ENCODE measurements at places on chromosomes 1 and 21. TPM values are rescaled to one million over a fixed set of nuclear protein-coding genes. Genes with fewer than 3 reads are reported as not detected.

- DNase-seq: peak; percentile 53
Observed at GRCh38 chr1:111448482-111448917, 556 bp downstream of the WDR77 start.

- DNase-seq: no peak
Observed at GRCh38 chr1:173148971-173149370, 58.2 kb downstream of the TNFSF4 start.

GBP7 gene
- total RNA-seq: not detected

DNA sequence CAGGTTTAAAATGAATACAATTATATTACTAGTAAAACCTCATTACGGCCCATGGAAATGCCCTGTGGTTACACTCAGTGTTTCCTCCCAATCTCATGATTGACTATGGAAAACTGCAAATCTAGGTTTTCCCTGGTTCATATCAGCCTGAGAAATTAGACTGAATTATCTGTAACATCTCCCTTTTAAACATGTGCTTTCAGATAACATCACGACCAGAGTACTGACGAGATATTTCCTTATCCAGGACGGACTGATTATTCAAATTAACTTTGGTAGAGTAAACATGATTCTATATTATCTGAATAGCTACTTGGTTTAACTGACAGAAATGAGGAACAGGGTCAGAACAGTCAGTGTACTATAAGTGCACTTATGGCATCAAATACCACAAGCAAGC lies 82.3 kb downstream of the RGS7 start:
- DNase-seq: no peak

DNA sequence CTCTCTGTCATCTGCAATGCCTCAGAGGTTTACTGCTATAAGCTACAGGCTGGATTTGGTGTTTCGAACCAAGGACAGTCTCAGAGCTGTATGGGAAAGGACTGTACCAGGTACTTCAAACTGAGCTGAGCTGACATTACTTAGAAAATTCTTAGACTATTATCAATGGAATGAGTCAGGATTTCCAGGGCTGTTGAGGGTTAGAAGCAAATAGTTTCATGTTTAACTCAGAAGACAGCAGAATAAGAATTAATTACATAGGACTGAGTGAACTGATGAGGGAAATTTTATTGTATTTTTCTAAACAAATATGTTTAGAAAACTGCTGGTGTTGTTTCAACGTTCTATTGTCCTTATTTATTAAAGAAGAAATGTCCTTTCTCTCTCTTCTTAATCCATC lies 74.3 kb upstream of the CAPZB start:
- peak; percentile 61 for DNase-seq

- no peak for DNase-seq
Observed at GRCh38 chr1:238302646-238303045, 411.9 kb upstream of the ZP4 start.

FLG2 gene
- under 0.01 TPM for total RNA-seq

- peak; percentile 99 for DNase-seq
Observed at GRCh38 chr1:209808059-209808581, 2.2 kb upstream of the IRF6 start.

PINK1 gene
- total RNA-seq: 61.1 TPM

OR2T33 gene
- total RNA-seq: not detected

USH2A gene
- not detected for total RNA-seq

DNA sequence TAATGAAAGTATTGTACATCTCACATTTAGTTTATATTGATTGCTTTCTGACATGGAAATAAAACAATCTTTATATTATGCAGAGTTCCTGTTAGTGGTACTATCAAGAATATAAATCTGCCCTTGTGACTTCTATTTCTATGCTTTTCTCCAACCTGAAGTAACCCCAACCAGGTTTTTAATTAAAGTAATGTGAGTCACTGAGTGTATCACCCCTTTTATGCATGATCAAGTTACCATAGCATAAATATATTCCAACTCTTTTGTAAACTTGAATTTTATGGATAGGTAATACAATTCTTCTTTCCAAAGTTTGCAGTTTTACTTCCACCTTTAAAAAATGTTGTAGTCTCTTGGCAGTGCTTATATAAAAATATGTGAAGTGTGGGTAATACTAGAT lies 532.3 kb downstream of the USP25 start:
- DNase-seq: peak; percentile 10

- DNase-seq: no peak
Observed at GRCh38 chr1:47616036-47616435, 178.2 kb downstream of the FOXD2 start.

ASTN1 gene
- under 0.01 TPM for total RNA-seq

DNA sequence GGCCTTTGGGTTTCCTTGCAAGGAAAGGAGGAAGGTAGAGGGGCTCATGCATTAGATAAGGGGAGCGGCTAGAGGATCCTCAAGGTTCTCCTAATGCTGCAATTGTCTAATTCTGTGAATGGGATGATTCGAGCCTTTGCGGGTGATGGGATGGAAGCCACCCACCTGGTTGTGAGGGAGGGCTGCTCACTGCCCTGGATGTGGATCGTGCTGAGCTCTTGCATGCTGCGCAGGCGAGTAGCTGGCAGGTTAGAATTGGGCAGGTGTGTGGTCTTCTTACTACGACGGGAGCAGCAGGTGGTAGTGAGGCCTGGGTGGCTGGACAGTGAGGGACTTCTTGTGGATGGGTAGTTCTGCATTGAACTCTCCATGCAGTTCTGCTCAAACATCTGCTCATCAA lies 21.2 kb downstream of the DDX20 start:
- no peak for DNase-seq

SERINC2 gene
- 23.2 TPM for total RNA-seq

DNA sequence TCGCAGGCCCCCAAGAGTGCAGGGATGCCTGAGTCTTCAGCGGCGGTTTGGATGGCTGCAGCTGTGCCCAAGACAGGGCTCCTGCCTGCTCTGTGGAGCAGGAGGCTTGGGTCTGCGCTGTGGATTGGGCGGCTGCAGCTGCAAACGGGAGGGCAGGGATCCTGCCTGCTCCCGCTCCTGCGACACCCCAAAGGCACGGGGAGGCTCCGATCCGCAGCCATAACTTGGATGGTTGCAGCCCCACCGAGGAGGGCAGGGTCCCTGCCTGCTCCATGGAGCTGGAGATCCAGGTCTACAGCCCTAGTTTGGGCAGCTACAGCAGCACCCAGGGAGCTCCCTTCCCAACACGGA lies 898.8 kb upstream of the NEGR1 start:
- DNase-seq: no peak

GRCh38 chr1:231779081-231779480 lies 152.5 kb downstream of the DISC1 start:
- no peak for DNase-seq

DNA sequence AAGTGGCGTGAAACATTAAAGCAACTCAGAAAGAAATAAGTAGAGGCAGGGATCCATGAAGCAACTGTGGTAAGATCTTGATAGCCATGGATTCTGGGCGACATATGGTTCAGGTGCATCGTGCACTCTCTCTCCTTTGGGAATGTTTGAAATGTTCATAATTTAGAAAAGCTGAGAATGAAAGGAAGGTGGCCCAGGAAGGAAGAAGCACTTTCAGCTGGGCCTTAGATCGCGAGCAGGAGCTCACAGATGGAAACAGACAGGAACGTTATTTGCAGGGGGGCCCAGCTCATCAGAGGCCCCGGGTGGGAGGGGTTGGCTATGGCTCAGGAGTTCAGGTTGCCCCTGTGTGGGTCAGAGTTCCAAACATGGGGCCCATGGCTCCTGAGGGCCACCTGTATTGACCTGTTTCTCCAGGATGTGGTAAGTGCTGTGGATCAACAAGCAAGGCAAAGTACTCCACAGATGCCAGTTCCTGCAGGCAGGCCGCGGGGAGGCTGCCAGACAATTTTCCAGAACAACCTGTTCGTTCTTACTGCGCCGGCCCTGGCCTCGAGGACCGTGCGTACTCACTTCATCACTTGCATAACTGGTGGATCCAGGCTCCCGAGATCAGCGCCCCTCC lies 253.2 kb downstream of the TOMM20 start:
- peak; percentile 55 for DNase-seq

DIO1 gene
- not detected for total RNA-seq

ADGRL2 gene
- 35.3 TPM for total RNA-seq

- DNase-seq: no peak
Observed at GRCh38 chr1:229874136-229874535, 192.9 kb upstream of the GALNT2 start.

DNA sequence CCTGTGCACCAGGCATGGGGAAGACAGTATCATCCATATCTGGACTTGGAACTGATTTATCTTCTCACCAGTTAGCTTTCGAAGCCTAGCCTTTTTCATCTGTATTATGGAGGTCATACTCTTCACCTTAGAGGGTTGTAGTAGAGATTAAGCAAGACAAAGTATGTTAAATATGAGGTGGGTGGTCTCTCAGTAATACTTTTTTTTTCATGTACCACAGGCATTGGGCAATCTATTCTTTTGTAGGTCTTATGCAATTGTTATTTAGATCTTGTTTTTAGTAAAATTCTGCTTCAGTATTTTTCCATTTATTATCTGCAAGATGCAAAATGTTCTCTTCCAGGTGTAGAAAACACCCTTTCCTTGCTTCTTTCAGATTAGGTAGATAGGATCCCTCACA lies 35.2 kb upstream of the OR2B11 start:
- no peak for DNase-seq

TRAF3IP3 gene
- total RNA-seq: not detected

DNA sequence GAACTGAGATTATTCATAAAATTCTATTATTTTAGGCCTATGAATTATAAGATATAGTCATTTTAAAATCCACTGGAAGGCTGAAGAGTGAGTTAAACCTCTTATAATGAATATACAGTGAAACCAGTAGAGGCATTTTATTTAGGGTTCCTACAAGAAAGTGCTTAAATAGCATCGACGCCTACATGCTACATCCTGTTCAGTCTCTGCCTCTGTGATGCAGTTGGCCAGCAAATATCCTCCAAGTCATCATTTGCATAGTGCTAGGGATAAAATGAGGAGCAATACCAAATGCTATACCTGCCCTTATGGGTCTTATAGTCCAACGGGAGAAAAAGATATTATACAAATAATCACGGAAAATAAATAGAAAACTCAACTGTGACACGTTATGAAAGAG lies 59.6 kb downstream of the EDEM3 start:
- DNase-seq: no peak

CFHR4 gene
- not detected for total RNA-seq

- DNase-seq: no peak
Observed at GRCh38 chr1:78682496-78682895, 32.9 kb downstream of the IFI44 start.

DNA sequence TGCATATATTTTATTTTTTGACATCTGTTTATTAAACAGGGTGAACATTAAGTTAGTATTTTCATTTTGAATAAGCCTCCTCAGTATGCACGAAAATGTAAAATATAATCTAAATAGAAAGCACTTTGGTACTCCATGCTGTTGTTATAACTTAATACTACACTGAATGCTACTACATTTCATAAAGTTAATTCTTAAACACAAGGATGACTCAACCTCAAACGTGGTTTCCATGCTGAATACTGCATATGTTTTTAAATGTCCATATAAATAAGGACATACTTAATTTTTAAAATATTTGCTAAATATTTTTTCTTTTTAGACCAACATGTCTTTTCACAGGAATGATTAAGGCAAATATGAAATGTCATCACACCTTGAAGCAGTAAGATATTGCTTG lies 83.9 kb downstream of the USP24 start:
- no peak for DNase-seq

MUTYH gene
- total RNA-seq: 20.2 TPM

RNPC3 gene
- 4.6 TPM for total RNA-seq

GRCh38 chr1:46813858-46814396 lies 15.1 kb downstream of the CYP4B1 start:
- DNase-seq: no peak

S100A3 gene
- 2.3 TPM for total RNA-seq

GRCh38 chr1:242811092-242811840 lies 286.8 kb upstream of the PLD5 start:
- peak; percentile 61 for DNase-seq

DNA sequence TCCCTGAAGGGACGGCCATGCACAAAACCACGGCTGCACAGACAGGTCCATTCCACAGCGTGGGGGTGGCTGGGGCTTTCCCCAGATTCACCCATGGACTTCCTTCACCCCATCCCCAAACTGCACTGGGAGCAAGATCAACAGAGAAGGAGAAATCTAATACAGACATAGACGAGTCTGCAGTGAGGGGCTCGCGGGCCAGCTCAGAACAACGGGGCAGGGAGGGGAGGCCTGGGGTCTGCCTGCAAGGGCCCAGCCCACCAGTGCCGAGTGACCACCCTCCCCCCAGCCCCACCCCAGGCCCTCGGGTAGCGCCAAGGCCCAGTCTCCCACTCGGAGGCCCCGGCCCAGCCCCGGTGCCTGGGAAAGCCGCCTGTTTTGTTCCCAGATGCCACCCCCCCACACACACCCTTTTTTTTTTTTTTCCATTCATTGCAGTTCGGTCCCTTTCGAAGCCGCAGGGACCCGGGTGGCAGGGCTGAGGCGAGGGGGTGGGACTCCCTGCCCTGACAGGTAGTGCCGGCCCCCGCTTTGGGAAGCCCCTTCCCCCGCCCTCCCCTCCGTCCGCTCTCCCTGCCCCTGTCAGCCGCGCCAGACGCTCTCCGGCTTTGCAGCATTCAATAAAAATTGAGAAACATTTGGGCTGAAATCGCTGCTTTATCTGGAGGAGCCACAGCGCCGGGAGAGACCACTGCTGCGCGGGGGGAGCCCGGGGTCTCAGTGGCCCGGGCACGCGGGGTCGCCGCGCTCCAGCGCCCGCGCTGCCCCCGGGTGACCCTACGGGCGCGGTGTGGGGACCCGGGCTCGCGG lies 543 bp upstream of the EPHB2 start:
- DNase-seq: peak; percentile 7

- DNase-seq: no peak
Observed at GRCh38 chr1:12180315-12180714, 13.5 kb downstream of the TNFRSF1B start.

DNA sequence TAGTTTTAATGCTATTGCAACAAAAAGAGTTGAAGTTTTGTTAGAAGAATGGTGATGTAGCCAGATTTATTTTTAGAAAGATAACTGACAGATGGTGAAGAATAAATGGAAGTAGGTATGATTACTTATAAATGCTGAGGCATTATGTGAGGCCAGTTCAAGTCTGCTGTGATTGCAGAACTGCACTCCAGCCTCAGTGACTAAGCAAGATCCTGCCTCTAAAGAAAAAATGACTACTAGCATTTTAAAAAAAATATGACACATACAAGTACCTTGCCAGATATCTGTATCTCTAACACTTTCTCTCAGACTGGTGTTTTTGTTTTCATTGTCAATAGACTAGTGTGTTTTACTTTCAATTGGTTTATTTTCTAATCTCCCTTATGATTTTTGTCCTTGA lies 1242.4 kb upstream of the ADGRL4 start:
- DNase-seq: peak; percentile 87

- DNase-seq: peak; percentile 5
Observed at GRCh38 chr1:168179438-168180147, 831 bp downstream of the TIPRL start.
